Activated T-cell treated with anti-CD3 and anti-CD28 coated beads, Interleukin-2, amount 50 U/mL, for 24 hours (primary cell): ENCODE measurements at places on chromosomes 1 and 21.

- peak; percentile 41 for DNase-seq
Measured at GRCh38 chr1:11730429-11730891, 5.5 kb upstream of the AGTRAP start.

- no peak for DNase-seq
Measured at GRCh38 chr1:153985941-153986761, at the start of gene RAB13. TSS of gene RAB13 (minus strand) at chr1:153986339. CDS start at chr1:153986236, 103 bp downstream.

- DNase-seq, result no peak
Measured at GRCh38 chr1:183884526-183884925, 79.6 kb downstream of the RGL1 start.

DNA sequence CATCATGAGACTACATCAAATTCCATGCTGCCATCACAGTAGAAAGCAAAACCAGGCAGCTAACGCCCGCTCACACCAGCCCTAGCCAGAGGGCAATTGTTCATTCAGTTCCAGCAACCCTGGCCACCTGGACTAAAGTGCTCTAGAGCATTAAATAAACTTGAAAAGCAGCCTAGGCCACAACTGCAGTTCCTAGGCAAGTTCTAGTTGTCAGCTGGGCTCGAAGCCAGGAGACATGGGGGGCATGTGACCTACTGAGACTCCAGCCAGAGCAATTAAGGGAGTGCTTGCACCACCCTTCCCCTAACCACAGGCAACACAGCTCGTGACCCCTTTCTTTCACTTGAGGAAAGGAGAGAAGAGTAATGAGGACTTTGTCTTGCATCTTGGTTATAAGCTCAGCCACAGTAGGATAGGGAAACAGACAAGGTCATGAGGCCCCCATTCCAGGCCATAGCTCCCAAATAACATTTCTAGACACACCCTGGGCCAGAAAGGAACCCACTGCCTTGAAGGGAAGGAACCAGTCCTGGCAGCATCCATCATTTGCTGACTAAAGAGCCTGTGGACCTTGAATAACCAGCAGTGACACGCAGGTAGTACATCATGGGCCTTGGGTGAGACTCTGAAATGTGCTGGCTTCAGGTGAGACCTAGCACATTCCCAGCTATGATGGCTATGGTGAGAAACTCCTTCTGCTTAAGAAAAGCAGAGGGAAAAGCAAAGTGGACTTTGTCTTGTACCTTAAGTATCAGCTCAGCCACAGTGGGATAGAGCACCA is 77.0 kb downstream of the ZZZ3 start:
- DNase-seq, result no peak

- peak; percentile 63 for DNase-seq
Measured at GRCh38 chr1:156420205-156421061, 51.4 kb downstream of the RHBG start.

DNA sequence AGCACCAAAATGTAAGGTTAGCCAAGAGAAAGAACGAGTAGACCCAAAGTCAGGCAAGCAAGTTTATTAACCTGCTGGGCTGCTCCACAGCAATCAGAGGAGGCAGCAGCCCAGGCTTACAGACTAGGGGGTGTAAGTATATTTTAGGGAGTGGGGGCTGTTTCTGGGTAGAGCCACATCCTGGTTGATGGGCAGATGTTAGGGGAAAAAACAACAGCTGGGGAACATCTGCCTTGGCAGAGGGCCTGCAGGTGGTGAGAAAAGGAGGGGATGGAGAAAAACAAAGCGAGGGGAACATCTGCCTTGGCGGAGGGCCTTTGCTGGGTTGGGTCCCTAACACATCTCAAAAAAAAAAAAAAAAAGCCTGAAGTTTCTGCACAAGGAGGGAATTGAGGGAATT is 9.7 kb upstream of the ZBTB48 start:
- no peak for DNase-seq

GRCh38 chr21:35051287-35051818 is 2.3 kb upstream of the RUNX1 start:
- DNase-seq, result peak; percentile 81

DNA sequence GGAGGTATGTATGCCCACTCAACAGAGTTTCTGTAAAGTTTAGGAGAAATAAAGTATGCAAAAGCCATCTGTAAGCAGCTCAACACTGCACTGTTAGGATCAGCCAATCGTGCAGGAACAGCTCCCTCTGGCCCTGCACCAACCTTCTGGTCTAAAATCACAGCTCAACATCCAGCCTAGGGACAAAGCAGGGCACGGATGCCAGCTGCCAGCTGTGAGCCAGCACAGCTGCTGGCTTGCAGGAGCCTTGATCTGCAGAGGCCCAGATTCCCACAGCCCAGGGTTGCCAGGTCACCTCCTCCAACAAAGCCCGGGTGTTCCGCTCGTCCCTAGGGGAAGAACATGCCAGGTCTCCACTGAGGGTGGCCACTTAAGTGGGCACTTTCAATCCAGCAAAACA is 8.6 kb downstream of the ACOT7 start:
- DNase-seq, result no peak

GRCh38 chr1:50422946-50423669 is at the start of gene DMRTA2:
TSS of gene DMRTA2 (minus strand) at chr1:50423443. CDS start at chr1:50421536, 1,907 bp downstream.
- peak; percentile 41 for DNase-seq

GRCh38 chr1:115164940-115165705 is 75.8 kb upstream of the TSPAN2 start:
- no peak for DNase-seq

DNA sequence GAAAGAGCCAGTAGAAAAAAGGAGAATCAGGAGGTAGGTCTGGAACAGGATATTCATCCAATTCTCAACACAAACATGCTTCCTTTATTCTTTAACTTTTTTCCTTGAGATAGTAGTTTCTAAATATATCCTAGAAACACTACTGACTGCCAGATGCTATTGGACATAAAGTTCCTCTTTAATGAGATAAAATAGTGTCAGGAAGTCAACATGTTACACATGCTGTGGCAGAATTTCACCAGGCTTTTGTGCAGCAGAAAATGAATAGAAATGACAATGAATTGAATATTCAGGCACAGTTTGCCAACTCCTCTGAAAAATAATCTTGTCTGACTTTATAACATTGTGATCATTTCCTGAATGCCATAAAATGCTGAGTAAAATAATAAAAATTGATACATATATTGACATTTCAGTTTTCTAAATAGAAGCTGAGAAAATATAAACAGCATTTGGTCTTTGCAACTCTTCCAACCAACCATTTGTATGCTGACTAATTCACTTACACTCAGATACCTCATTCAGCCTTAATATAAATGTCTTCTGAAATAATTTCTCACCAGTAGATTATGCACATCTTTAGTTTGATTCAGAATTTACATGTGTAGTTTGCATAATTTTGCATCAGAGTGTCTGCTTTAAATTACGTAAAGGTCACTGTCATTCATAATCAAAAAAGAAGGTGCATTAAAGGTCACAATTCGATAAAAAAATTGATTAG is 486.1 kb upstream of the ADGRL2 start:
- DNase-seq, result no peak

GRCh38 chr1:150061632-150062101 is 5.9 kb upstream of the VPS45 start:
- no peak for DNase-seq

DNA sequence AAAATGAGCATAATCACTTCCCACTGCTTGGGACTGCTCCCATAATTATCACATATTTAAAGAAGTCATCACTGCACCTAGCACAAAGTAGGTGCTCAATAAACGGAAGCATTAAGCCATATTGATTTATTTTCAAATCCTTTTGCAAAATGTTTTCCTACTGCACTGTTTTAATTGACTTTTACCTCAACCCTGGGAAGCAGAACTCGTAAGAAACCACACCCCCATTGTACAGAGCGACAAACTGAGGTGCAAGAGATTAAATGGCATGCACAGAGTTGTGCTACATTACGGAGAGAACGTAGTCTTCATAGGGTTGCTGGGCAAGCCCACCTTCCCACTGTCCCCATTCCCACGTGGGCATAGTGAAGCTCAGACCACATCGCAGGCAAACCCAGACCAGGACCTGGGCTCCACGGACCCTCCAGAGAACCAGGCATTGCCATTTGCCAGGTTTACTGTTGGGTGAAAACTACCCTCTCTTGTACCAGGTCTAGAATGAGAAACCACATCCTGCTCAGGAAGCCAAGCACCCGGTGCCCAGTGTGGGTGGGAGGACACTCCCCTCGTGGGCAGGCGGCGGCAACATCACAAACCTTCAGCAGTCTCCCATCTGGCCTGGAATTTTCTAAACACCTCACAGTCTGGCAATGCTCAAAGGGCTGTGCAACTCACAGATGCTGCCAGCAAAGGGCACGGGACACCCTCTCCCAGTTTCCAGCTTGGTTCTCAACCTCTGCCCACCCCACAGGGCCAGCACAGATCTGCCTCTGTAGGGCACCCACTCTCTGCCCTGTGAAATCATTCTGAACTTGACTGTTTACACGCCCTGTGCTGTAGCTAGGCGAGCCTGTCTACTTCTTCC is 8.2 kb downstream of the IFFO2 start:
- peak; percentile 65 for DNase-seq

GRCh38 chr1:156386949-156387869 is 18.2 kb downstream of the RHBG start:
- DNase-seq, result no peak

- no peak for DNase-seq
Measured at GRCh38 chr1:50148142-50148923, 39.6 kb downstream of the ELAVL4 start.

DNA sequence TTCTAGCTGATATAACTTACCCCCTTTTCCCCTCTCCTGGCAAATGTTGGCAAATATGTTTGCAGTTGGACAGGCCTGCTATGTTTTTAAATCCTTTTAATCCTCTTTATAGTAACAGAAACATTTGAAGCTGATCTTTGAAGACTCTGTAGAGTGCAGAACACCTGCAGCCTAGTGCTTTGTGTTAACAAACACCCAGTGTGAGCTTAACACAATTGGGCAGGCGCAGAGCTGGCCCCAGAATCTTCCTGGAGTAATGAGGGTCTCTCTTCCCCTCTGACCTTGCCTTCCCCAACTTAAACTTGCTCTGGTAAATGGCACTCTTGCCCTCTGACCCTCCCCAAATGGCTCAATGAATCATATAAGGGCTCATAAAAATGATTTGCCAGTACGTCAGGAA is 247.9 kb upstream of the LYPLAL1 start:
- no peak for DNase-seq

- no peak for DNase-seq
Measured at GRCh38 chr1:215568299-215568692, 1.2 kb downstream of the KCTD3 start.

DNA sequence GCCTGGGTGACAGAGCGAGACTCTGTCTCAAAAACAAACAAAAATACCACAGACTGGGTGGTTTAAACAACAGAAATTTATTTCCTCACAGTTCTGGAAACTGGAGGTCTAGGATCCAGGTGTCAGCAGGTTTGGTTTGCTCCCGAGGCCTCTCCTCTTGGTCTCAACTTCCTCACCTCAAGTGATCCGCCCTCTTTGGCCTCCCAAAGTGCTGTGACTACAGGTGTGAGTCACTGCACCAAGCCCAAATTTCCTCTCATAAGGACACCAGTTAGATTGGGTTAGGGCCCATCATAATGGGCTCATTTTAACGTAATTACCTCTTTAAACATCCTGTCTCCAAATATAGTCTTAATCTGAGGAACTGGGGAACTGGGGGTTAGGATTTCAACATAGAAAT is 35.5 kb downstream of the MFSD2A start:
- DNase-seq, result no peak

GRCh38 chr1:3651026-3651929 is 1.0 kb upstream of the TP73 start:
- DNase-seq, result peak; percentile 47

- DNase-seq, result no peak
Measured at GRCh38 chr1:220271706-220272046, 577 bp downstream of the RAB3GAP2 start.

- no peak for DNase-seq
Measured at GRCh38 chr1:82894635-82895034, 1093.9 kb downstream of the ADGRL2 start.

GRCh38 chr21:31987696-31988095 is 114.9 kb downstream of the HUNK start:
- DNase-seq, result no peak

- no peak for DNase-seq
Measured at GRCh38 chr1:14117700-14118099, 417.7 kb downstream of the PRDM2 start.

GRCh38 chr1:2984399-2985061 is 36.7 kb upstream of the ACTRT2 start:
- no peak for DNase-seq

DNA sequence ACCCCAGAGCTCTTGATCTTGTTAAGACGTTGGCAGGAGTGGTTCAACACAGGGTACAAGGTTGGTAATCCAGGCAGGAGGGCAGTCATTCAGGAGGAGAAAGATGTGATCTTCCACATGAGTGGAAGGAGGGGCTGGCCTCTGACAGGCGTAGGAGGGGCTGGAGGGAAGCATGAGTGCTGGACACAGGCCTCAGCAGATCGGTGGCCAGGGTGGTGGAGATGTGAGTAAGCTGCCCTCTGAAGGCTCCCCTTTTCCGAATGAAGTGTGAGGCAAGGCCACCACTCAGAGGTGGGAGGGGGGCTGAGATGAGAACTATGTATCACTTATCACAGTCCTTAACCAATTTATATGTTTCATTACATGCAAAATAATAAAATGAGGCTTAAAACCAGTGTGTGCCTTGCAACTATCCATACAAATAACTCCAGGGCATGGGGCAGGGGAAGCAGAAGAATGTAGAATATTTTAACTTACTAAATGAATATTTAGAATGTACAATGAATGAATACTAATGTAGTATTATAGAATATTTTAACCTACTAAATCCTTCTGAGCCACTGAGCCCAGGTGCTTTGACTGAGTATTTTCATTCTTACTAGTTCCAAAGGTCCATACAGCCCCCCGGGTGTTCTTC is 103.5 kb upstream of the TLR5 start:
- DNase-seq, result no peak

GRCh38 chr21:25176637-25177412 is 430.5 kb downstream of the MRPL39 start:
- no peak for DNase-seq

GRCh38 chr1:30382496-30382895 is 340.9 kb downstream of the MATN1 start:
- DNase-seq, result peak; percentile 7

DNA sequence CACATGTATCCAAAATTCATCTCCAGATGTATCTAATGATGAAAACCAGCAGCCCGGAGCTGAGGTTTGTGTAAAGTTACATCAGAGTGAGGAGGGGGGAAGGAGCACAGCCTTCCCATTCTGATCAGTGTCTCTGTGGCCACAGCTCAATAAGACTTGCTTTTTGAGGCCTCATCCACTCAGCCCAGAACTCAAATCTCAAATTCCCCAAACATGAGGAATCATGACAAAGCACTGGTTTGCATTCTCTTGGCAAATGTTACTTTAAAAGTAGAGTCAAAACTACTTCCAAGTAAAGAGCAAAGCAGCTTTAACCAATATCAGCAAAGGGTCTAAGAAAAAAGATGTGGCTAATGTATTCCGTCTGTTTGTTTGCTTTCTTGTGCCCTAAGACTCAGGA is 30.9 kb downstream of the CCN1 start:
- no peak for DNase-seq

GRCh38 chr1:37793773-37794371 is at the start of gene MANEAL:
TSS of gene MANEAL (plus strand) at chr1:37793847. CDS start at chr1:37794183, 336 bp downstream.
- DNase-seq, result peak; percentile 61

- DNase-seq, result no peak
Measured at GRCh38 chr21:31597683-31598082, 61.8 kb upstream of the SOD1 start.

GRCh38 chr1:173190101-173190936 is 16.8 kb downstream of the TNFSF4 start:
- DNase-seq, result no peak

- peak; percentile 51 for DNase-seq
Measured at GRCh38 chr1:64470665-64471217, 812 bp downstream of the CACHD1 start.
